ENCODE measurements at places on chromosomes 3 and 15.

DNA sequence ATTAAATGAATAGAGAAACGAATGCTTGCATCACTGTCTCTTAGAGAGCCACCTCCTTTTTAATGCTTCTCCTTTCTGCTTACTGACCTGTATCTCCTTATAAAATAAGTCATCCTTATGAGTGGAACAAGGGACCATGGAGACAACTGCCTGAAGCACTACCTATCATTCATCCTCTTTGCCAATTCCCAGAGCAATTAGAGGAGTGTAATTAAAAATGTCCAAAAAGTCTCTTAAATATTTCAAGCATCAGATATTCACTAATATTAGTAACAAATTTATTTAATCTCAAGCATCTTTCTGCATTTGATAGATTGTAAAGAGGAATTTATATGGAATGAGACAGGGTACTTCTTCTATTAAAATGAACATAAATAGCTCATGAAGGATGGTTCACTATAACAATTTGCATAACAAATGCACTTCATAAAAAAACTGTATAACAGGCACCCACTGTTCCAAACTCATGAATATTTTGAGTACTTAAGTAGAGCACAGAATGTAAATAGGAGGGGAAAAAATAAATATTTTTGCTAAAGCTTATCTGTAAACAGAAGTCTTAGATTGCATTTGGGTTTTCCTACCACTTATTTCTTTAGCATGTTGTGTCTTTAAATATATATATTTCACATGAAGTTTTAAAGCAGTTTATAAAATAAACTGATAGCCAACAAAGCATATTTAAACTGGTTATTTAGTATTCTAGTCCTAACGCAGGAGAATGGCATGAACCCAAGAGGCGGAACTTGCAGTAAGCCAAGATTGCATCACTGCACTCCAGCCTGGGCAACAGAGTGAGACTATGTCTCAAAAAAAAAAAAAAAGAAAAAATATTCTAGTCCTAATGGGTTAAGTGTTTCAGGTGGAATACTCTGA, 269.3 kb downstream of the TBL1XR1 start:
- DNase-seq = no peak

DNA sequence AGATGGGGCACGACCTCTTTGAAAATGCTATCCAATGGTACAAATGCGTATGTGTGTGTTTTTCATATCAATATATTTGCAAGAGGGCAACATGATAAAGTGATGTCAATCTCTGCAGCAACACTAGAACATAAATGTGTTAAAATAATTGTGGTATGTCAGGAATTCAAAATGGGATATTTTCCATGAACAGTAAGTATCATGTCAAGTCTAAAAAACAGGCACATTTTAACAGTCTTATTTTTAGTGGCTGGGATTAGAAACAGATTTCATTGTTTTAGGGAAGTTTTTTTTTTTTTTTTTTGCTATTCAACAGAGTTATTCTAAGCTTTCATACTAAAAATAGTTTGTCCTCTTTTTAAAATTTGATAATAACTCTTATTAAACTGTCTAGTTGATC, 209.8 kb downstream of the GAP43 start:
- no peak for DNase-seq

- DNase-seq = no peak
These were observed 470.9 kb downstream of the LPP start for GRCh38 chr3:188624828-188625227.

DNA sequence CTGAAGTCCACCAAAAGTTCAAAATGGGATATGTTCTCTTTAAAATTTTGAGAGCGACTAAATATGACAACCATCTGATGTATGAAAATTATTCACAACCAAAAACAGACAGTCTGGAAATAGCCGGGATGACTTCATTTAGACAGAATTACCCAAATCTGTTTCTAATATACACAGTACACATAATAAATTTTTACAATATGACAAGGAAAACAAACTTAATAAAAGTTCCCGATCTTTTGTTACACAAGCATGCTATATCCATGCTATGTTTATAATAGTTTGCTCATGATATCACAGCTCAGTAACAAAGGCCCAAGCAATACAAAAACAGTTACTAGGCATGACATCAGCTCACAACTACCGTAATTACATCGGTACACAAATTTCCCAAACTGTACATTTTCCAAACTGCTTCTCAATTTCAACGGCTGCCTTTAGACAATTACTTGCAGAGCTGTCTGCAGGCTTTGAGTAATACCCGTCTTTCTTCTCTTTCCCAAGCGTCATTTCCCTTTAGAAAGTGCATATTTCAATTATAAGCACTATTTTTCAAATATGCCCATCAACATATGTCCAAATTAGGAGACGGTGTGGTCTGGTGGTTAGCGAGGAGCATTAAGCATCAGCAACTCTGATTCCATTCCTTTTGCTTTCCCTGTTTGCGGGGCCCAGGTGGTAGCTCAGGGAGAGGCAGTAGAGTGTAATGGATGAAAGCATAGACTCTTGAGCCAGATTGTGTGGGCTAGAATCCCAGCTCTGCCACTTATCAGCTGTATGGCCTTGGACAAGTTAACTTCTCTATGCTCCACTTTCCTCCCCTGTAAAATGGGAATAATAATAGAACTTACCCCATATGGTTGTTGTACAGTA, 481.2 kb downstream of the FOXP1 start:
- DNase-seq = no peak

DNA sequence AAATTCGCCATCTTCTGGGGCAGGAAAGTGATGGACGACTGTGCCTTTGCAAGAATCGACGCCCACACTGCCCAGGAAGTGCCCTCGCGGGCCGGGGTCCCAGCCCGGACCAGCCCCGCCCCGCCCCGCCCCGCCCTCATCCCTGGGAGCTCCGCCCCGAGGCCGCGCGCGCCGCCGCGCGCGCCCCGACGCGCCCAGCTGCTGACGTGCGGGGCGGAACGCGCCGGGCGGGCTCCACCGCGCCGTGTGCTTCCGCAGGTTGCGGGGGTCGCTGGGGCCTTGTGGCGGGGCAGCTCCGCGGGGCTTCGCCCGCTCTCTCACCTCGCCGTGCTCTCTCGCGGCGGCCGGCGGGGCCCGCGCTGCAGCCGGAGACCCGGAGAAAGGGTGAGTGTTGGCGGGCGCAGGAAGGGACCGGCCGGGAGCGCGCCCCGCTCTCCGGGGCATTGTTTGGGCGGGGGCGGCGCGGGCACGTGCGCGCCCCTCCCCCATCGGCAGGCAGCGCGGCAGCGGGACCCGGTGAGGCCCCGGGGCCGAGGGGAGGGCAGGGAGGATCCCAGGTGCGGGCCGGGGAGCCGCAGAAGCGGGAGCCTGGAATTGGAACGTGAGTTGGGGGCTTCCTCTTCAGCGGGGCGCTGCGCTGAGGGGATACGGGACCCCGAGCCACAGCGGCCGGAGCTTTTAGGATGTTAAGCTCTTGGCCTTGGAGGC, at the start of gene YEATS2:
YEATS2 (plus strand) TSS at position 188 of the 708 bp plus-strand sequence. CDS start 17,366 bp downstream, outside the sequence.
- peak; percentile 78 for DNase-seq

GRCh38 chr3:11236588-11237461, 35.4 kb upstream of the ATG7 start:
- DNase-seq = peak; percentile 72

- DNase-seq = no peak
These were observed 6.9 kb downstream of the TGFBR2 start for GRCh38 chr3:30613133-30613825.

- no peak for DNase-seq
These were observed 28.3 kb downstream of the GTF2E1 start for GRCh38 chr3:120770891-120771290.

DNA sequence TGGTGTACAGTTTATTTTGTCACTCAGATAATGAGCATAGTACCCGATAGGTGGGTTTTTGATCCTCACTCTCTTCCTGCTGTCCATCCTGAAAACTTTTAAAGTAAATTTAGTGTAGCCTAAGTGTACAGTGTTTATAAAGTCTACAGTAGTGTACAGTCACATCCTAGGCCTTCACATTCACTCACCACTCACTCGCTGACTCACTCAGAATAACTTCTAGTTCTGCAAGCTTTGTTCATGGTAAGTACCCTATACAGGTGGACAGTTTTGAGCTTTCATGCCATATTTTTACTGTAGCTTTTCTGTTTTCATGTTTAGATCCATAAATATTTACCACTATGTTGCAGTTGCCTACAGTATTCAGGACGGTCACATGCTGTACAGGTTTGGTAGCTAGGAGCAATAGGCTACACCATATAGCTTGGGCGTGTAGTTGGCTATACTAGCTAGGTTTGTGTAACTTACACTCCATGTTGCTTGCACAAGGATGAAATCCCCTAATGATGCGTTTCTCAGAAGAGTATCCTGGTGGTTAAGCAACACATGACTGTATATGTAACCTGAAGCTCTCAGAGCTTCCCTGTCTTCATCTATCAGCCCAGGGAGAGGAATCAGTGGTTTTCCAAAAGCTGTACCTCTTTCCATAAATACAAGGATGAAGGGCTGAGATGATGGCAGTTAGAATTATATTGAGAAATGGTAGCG, 87.6 kb upstream of the SLC25A26 start:
- no peak for DNase-seq

- no peak for DNase-seq
These were observed 24.4 kb upstream of the NR2E3 start for GRCh38 chr15:71785996-71786395.

DNA sequence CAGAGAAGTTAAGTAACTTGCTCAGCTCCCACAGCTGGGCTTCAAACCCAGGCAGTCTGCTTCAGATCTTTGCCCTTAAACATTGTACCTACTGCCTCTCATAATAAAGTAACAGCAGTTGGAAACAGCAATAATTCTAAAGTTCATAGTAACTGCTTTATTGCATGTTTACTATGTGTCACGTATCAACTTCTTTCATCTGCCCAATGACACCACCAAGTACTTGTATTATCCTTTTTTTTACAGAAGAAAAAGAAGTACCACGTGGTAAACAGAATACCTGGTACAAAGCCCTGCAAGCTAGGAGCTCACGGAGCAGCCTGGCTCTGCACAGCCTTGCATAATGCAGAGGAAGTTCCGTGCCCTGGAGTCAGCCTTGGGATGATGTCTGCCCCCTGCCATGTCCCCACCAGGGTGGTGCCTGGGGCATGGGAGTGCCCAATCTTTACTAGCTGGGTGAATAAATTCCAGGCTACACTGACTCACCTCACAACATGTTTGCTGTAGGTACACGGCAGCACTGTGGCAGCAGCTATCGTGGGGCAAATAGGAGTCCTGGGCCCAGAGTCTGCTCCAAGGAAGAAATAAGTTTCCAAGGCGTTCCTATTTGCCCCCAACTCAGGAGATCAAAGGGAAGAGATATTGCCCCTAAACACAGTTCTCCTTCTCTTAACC, 77.2 kb downstream of the LDHAL6B start:
- no peak for DNase-seq

DNA sequence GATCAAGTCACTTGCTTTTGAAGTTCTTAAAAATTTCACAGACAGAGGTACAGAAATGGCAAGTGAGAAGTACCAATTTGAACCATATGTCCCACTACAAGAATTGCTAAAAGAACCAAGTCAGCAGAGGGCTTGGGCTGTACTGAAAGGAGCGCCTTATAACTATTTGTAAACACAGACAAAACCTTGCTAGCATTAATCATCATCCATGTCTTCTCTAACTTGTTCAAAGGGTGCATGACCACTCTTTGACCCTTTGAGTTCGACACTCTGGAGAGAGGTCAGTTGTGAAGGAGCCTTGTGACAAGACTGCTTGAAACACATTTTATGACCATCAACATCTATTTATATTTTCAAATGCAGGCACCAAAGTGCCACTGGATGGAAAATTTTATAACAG, 191.7 kb downstream of the PDZRN3 start:
- DNase-seq = no peak

GRCh38 chr3:175163686-175164085, 304.6 kb downstream of the NAALADL2 start:
- DNase-seq = no peak

DNA sequence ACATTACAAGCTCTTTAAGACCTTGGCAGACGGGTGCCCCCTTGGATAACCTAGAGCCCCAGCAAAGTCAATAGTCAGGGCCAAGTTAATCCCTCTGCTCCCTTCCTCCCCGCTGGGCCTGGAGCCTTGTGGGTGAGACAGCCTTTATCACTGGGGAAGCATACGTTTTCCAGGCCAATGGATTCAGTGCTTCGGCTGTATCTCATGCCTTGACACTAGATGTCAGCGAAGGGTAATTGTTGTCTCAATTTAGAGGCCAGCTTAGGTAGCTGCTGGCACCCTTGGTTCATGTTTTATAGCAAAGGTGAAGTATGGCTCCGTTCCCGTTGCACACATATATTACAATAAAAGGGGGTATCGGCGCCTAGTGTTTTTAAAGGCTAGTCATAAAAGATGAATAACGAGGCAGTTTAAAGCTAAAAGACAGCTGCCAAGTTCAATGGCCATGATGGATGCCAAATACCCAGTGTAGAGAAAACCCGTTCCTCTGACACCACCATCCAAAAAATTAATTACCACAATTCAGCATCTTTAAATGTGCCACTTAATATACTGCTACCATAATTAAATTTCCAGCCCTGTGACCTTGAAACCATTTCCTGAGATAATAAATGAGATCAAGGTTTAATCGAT, 52.3 kb upstream of the BNIP2 start:
- DNase-seq = no peak

- no peak for DNase-seq
These were observed 10.1 kb downstream of the CLK3 start for GRCh38 chr15:74625693-74626092.

GRCh38 chr15:51267051-51267702, 71.2 kb downstream of the CYP19A1 start:
- no peak for DNase-seq

GRCh38 chr15:29864501-29864900, 42.2 kb upstream of the TJP1 start:
- DNase-seq = no peak

GRCh38 chr3:143266511-143266910, 146.9 kb downstream of the CHST2 start:
- no peak for DNase-seq

DNA sequence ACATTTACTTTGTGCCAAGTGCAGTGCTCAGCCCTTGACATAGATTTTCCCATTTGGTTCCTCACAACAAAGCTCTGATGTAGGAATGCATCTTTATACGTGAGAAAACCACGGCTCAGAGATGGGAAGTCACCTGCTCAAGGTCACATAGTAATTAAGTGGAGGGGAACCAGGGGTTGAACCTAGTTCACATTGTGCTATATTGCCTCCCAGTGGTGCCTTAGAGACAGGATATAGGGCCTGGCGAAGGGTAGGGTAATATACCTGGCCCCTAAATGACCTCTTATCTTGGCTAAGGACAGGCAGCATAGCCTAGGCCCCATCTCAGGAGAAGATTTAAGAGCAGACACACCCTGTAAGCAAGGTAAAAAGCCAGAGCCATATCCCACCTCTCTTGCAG, 71.5 kb downstream of the FOXP1 start:
- DNase-seq = no peak

DNA sequence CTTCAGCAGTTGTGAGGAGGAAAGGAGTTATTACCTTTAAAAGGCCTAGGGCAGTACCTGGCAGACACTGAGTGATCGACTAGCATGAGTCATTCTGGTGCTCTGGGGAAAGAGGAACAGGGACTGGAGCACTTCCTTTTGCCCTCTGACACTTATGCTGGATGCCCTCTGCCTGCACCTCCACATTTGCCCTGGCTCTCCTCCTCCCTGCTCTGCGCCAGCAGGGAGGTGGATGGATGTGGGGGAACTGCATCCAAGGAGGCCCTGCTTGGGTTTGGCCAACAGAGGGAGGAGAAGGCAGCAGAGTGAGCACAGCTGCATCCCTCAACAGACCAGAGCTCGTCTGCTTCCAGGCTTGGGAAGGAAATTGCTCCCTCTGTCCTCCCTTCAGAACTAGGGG, 75.0 kb downstream of the SEMA5B start:
- no peak for DNase-seq

Measured in stimulated activated CD4-positive, alpha-beta T cell treated with anti-CD3 and anti-CD28 coated beads, Interleukin-12 subunit alpha, Interleukin-12 subunit beta, amount 100 ng/mL, for 48 hours (primary cell).